ENCODE measurements at places on chromosomes 2 and 18. TPM values are rescaled to one million over a fixed set of nuclear protein-coding genes. Genes with fewer than 3 reads are reported as not detected.

GRCh38 chr18:77973745-77974144, 724.1 kb downstream of the GALR1 start:
- no peak for ATAC-seq

DNA sequence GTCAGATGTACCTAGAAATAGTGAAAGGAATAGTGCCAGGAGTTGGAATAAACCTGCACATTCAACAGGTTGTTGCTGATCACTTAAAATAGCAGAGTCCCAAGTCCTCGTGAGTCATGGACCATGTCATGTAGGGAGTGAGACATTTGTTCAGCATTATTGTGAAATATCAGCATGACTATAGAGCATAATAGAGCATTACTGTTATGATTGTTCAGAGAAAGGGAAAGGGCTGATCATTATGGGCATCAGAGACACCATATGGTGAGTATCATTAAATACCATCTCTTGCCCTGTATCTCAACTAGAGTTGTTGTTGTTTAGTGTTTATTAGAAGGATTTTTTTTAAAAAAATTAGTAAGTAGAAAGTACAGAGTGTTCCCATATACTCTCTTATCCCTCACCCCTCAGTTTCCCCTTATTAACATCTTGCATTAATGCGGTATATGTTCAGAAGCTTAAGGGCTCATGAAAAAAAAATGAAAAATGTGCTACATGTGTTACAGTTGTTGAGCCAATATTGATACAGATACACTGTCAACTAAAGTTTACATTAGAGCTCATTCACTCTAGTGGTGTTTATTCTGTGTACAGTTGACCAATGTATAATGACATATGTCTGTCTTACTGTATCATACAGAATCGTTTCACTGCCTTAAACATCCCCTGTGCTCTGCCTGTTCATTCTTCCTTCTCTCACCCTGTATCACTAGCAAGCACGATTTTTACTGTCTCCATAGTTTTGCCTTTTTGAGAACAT, 5.7 kb downstream of the ELAC1 start:
- no peak for ATAC-seq

The ASTL gene
- not detected for total RNA-seq

- no peak for ATAC-seq
These were observed 2.3 kb upstream of the EXOC6B start for GRCh38 chr2:72827966-72828646.

DNA sequence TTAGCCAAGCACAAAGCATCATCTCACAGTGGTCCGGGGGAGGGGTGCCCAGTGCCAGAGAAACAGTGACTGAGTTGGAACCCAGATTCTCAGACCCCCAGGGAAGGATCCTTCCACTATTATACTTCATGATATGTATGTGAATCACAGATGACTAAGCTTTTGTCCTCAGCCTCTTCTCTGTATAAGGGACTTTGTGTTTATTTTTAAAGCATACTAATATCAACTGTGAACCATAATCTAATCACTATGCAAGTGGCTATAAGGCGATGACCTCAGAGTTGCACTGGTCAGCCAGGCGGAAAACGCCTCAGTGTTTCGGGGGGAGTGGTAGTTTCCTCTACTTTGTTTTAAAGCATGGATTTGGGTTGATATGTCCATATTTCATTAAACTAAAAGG, 160.4 kb upstream of the TMEM200C start:
- no peak for ATAC-seq

The LIPG gene
- 0.77 TPM for total RNA-seq

- ATAC-seq, result no peak
These were observed 6.6 kb downstream of the DSG3 start for GRCh38 chr18:31454066-31454708.

GRCh38 chr2:2825516-2826208, 494.6 kb upstream of the MYT1L start:
- no peak for ATAC-seq

DNA sequence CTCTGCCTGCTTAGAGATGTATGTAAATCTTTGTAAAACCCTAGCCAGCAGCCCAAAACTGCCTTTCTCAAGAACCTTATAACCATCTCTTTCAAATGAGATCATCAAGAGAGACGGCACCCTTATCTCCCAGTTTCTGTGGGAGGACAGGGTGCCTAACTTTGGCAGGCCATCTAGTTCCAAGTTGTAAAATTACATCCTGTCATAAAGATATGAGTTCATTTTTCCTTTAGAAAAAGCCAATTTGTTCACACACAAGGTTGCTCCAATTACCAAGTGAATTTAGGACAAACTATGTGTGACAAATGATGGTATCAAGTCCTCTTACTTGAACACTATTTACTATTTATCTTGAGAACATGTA, 65.3 kb downstream of the MEMO1 start:
- ATAC-seq, result no peak

The EIF2AK3 gene
- 15.3 TPM for total RNA-seq

- ATAC-seq, result no peak
These were observed 1.9 kb downstream of the SS18 start for GRCh38 chr18:26088487-26088886.

The EVA1A gene
- not detected for total RNA-seq

- no peak for ATAC-seq
These were observed 709.1 kb upstream of the CHAC2 start for GRCh38 chr2:53058526-53058925.

GRCh38 chr2:222309361-222309760, 10.6 kb upstream of the PAX3 start:
- no peak for ATAC-seq

The FEZ2 gene
- 38.9 TPM for total RNA-seq

DNA sequence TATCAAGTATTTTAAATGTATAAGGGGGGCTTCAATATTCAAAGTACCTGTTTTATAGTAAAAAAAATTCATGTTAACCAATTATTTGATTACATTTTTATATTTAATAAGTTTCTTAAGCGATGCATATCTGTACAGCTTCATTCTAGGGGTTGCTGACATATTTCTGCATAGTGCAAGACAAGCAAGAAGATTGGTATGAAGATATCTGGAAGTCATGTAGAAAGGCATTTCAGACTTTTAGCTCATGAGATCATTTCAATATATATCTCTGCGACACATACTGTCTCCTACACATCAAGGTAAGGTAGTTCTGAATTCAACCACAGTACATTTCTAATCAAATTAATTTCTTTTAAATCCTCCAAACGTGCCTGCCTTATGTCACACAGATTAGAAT, 73.1 kb downstream of the MEMO1 start:
- no peak for ATAC-seq

GRCh38 chr2:113218283-113219091, 44.7 kb downstream of the PSD4 start:
- peak; percentile 70 for ATAC-seq

The HOXD13 gene
- not detected for total RNA-seq

DNA sequence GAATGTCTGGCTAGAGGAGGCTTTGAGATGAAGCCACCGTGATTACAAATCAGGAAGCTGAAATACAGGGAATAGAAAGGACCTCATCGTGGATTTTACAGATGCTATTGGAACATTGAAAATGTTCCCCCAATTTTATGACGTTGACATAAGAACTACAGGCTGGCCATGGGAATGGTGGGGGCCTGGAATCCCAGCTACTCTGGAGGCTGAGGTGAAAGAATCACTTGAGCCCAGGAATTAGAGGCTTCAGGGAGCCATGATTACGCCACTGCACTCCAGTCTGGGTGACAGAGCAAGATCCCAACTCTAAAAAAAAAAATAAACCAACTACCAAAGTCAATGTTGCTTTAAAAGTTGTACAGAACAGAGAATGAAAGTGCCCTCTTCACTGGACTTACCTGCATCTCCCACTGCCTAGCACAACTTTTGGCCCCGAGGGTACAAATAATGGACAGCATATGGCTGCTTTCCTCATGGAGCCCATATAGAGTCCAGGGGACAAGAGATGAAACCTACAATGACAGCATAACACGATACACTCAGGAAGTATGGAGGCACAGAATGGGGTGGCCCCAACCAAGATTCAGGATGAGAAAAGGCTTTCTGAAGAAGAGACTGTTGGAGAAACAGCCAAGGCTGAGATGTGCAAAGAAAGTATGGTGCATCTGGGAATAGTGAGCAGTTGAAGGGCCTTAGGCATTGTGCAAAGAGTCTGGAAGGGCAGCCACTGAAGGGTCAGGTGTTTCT, 254.8 kb downstream of the MYCN start:
- no peak for ATAC-seq

GRCh38 chr18:65946777-65947176, 196.0 kb downstream of the CDH7 start:
- no peak for ATAC-seq

- ATAC-seq, result no peak
These were observed 42.4 kb upstream of the PSMD14 start for GRCh38 chr2:161265874-161266273.

DNA sequence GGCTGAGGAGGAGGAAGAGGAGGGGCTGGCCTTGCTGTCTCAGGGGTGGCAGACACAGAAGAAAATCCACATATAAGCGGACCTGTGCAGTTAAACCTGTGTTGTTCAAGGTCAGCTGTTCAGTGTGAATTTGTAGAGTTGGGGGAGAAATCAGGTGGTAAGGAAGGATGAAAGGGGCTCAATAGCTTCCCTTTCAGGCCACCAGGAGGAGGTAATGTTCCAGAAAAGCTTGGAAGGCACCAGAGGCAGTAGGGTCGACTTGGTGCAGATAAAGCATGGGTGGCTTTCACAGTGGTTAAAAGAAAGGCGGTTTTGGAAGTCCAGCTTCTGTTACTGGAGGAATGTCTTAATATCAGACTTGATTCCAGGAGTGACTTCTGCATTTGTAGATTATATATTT, 167.4 kb downstream of the THSD7B start:
- ATAC-seq, result no peak
